ENCODE measurements at places on chromosomes 12 and 14.

GRCh38 chr12:132899033-132899432, 11.6 kb upstream of the CHFR start:
- no peak for DNase-seq

- peak; percentile 39 for DNase-seq
These were observed 595 bp upstream of the METAP2 start for GRCh38 chr12:95473231-95473883.

DNA sequence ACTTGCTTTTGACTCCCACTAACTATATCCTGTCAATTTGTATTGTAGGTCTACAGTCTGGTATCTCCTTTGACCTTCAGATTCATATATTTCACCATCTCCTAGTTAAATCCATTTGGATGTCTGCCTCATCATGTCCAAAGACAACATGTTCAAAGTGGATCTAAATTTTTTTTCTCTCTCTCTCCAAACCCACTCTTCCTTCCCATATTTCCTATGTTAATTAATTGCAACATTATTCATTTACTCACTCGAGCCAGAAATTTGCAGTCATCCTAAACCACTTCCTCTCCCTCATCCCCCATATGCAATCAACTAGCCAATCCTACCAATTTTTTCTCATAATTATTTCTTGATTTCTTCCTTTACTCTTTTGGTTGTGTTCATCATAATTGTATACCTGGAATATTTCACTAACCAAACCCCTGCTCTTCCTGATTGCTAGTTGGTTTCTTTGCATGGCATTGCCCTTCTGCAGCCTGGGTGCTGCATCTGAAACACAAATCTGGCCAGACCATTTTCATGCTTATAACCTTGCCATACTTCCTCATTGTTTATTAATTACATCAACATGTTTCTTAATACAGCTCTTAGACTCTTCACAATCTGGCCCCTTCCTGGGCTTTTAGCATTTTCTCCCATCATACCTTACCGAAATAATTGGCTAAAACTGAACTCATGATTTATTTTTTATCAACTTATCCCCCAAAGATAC, 442.2 kb downstream of the ADAMTS20 start:
- no peak for DNase-seq

DNA sequence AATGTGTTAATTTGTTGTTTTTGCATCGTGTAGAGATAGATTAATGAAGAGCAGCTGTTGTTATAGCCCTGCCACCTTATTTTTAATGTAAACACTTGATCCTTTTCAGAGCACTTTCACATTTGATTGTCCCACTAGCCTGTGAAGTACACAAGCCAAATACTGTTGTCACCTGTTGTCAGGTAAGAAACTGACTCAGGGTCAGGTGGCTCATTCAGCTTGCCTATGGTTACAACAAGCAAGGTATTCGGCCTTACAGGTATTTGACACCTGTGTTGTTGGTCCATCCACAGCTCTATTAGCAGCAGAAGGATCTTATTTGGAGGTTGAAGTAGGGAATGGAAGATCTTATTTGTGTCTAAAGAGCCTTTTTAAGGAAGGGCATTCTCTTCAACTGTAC, 108.9 kb downstream of the GPR135 start:
- DNase-seq, result no peak

- DNase-seq, result no peak
These were observed 138.0 kb upstream of the IGF1 start for GRCh38 chr12:102618197-102618877.

DNA sequence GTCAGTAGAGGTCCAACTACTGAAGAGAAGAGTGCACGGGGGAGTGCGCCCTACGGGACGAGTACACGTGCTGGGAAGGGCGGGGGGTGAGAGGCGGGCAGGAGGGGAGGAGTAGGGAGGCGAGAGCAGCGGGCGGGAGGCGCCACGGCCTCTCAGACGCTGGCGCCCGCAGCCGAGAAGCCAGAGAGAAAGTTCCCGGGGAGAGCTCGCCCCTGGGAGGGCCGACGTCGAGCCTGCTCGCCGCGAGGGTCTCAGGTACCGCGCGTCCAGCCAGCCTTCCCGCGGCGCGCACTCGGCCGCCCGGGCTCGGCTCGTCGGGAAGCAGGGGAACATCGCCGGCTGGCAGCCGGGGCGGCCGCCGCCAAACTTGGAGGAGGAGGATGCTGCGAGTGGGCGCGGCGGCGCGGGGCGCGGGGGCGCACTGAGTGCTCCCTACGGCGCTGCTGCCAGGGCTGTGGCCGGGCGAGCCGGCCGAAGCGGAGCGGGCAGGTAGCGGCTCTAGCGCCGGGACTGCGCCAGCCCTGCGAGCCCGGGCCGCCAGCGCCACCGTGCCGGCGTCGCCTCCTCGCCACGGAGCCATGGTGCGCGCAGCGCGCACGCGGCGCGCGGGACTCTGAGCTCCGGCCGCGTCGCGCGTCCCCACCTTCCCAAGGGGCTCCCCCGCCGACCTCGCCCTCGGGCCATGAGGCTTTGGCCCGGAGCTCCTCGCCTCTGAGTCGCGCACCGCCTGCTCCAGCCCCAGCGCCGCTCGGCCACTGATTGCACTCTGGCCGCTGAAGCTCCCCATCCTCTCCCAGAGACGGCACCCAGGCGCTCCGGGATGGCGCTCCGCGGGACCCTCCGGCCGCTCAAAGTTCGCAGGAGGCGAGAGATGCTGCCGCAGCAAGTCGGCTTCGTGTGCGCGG, at the start of gene SLC24A4:
TSS of gene SLC24A4 (plus strand) at position 155 of the 905 bp plus-strand sequence. CDS start at position 821, 666 bp downstream.
- DNase-seq, result no peak

DNA sequence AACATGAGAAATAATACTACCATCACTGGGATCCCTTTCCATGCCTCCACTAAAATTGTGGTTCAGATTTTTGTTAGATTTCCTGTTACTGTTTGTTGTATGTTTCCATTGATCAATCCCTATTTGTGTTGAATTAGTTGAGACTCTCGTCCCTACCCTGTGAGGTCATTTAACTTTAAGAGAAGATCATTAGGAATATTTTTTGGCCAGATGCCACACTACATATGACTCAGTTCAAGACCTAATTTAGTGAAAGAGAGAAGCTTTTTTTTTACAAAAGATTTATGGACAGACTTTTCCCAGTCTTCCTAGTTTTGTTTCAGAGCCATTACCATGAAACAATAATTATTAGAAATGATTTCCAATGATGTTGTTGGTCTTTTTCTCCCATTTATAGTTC, 35.5 kb downstream of the CPSF6 start:
- DNase-seq, result no peak

DNA sequence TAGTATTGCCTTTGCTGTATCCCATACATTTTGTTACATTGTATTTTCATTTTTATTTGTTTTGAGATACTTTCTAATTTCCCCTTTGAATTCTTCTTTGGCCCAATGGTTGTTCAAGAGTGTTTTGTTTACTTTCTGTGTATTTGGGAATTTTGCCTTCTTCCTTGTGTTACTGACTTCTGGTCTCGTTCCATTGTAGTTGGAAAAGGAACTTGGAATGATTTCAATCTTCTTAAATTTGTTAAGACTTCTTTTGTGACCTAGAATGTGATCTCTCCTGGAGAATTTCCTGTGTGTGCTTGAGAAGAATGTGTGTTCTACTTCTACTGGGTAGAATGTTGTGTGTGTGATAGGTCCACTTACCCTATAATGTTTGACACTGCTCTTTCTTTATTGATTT, 304.4 kb upstream of the RTL1 start:
- no peak for DNase-seq

DNA sequence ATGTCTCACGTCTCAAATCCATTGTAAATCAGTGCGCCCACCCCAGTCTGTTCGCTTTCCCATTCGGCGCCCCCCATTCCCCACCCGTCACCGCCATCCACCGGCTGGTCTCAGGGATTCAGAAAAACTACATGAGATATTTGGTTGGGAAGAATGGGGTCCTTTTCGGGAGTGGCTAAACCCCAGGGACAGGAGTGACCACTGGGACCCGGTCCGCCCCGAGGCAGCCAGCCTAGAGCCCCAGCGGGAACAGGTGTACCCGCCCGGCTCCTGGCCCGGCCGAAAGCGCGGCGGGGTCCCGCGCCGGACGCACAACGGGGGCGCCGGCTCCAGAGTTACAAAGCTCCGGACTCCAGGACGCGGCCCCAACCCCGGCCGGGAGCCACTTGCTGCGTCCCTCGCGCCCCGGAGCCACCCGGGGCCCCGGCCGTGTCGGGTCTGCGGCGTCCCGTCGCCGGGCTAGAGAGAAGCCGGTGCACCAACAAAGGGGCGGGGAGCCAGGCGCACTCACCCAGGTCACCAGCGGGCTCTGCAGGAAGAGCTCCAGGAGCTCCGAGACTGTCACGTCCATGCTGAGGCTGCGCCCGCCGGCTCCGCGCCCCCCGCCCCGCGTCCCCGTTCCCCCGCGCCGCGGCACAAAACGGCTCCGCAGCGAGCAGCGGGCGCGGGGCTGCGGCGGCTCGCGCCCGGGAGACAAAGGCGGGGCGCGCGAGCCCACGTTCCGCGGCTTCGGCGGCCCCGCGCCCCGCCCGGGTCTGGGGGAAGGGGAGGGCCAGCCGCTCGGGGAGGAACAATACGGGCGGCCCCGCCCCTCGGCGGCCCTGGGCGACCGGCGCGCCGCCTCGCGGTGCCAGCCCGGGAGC, at the start of gene CCDC88C:
TSS of gene CCDC88C (minus strand) at position 701 of the 863 bp plus-strand sequence. CDS start at position 571, 130 bp downstream.
- peak; percentile 54 for DNase-seq

DNA sequence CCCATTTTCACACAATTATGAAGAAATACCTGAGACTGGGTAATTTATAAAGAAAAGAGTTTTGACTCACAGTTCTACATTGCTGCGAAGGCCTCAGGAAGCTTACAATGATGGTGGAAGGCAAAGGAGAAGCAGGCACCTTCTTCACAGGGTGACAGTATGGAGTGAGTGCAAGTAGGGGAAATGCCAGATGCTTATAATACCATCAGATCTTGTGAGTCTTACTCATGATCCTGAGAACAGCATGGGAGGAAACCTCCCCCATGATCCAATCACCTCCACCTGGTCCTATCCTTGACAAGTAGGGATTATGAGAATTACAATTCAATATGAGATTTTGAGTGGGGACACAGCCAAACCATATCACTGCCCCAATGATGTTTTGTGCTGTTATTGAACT, 189.3 kb upstream of the CRY1 start:
- no peak for DNase-seq

GRCh38 chr14:90062822-90063539, 1.2 kb downstream of the KCNK13 start:
- no peak for DNase-seq

GRCh38 chr14:68783408-68784225, 9.2 kb downstream of the ZFP36L1 start:
- DNase-seq, result peak; percentile 94

DNA sequence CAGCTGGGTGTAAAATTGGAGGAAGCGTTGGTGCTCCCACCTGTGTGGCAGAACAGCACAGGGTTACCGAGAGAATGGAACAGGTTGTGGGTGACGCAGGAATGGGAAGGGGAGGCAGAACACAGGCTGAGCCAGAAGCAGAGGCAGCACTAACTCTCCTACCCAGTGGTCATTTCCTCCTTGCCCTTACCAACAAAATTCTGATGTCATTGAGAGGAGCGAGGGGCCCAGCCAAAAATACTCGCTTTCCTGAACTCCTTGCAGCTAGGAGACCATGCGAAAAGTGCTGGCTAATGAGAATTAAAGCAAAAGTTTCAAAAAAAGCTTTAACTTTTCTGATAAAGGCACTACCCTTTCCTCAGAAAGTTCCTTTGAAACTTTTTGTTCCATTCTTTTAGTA, 54.4 kb upstream of the HMGA2 start:
- no peak for DNase-seq

DNA sequence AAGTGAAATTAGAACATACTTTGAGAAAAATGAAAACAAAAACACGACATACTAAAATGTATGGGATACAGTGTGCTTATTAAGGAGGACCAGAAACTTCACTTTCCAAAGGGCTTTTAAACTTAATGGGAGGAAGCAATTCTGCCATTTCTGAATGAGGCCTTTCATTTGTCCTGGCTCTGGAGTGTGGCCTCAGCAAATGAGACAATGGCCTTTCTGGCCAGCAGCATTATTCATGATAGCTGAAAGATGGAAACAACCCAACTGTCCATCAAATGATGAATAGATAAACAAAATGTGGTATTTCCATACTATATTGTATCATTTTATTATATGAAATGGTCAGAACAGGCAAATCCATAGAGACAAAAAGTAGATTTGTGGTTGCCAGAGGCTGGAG, 338.6 kb downstream of the CEP128 start:
- DNase-seq, result no peak

DNA sequence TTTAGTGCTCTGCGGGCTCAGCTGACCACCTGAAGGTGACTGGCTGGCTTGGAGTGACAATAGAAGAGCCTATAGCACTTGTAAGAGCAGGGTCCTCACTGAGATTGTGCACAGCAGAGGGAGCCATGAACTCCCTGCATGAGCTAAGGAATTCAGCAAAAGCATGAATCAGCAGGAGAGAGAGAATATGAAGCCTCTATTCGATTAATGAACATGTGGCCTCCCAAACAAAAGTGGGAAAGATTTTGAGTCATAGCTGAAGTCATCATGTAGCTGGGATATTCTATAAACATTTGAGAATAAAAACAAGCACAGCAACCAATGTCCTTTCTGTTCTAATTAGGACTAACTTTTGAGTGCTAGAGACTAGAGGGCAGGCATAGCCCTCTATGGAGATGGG, 626.6 kb downstream of the DIO2 start:
- no peak for DNase-seq

DNA sequence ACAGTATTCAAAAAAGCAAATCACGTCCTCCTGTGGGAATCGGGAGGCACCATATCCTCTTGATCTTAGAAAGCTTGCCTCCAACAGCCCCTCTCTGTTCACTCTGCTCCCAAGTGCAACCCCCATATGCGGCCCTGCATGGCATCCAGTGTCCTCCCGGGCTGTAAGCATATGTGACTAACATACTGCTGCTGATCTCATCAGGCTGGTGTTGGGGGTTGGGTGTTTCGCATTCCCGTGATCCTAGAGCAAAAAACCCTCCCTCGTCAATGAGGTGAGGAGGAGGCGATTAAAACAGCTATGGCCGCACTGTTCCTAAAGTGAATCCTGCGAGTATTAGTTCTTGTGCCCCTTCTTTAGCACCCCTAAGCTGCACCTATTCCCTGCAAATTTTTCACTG, 28.1 kb upstream of the PPM1A start:
- DNase-seq, result no peak

GRCh38 chr12:53324113-53324778, 2.8 kb upstream of the AAAS start:
- DNase-seq, result no peak

DNA sequence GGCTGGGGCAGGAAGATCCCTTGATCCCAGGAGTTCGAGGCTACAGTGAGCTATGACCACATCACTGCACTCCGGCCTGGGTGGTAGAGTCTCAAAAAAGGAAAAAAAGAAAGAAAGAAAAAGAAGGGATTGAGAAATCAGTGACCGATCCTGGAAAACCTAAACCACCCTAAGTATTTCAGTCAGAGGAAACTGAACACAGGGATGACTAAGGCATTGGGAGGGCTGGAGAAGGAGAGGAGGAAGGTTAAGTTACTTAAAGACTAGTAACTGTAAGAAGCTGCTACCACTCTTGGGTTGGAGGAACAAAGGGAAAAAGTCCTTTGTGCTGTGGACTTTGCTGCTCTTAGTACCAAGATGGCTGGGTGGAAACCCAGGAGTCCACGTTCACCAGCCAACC, 10.6 kb downstream of the HHIPL1 start:
- DNase-seq, result no peak
